ENCODE measurements at places on chromosomes 5 and 9. TPM values are rescaled to one million over a fixed set of nuclear protein-coding genes. Genes with fewer than 3 reads are reported as not detected.

Gene SEPTIN8
- 32.7 TPM for total RNA-seq

Gene CENPK
- total RNA-seq, result 10.5 TPM

Gene SPINK5
- 0.95 TPM for total RNA-seq

Gene FOXD4L3
- not detected for total RNA-seq

Gene GDA
- total RNA-seq, result 0.23 TPM

Gene LTC4S
- 0.23 TPM for total RNA-seq

Gene PCDHGA6
- 0.16 TPM for total RNA-seq

Gene CDH9
- not detected for total RNA-seq

Gene NEUROG1
- not detected for total RNA-seq

All from hair follicular keratinocyte (primary cell).